ENCODE measurements at places on chromosomes 6 and 20.

- no peak for DNase-seq
These were observed 12.8 kb downstream of the ESF1 start for GRCh38 chr20:13771853-13772453.

DNA sequence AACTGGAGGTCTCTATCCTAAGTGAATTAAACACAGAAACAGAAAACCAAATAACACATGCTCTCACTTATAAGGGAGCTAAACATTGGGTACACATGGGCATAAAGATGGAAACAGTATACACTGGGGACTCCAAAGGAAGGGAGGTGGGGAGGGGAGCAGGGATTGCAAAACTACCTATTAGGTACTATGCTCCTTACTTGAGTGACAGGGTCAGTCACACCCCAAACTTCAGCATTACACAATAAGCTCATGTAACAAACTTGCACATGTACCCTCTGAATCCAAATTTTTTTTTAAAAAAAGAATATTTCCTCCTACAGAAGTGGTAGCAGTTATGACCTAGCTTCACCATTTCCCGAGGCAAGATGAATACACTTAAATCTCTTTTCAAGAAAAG, 49.5 kb upstream of the MYLIP start:
- no peak for DNase-seq

DNA sequence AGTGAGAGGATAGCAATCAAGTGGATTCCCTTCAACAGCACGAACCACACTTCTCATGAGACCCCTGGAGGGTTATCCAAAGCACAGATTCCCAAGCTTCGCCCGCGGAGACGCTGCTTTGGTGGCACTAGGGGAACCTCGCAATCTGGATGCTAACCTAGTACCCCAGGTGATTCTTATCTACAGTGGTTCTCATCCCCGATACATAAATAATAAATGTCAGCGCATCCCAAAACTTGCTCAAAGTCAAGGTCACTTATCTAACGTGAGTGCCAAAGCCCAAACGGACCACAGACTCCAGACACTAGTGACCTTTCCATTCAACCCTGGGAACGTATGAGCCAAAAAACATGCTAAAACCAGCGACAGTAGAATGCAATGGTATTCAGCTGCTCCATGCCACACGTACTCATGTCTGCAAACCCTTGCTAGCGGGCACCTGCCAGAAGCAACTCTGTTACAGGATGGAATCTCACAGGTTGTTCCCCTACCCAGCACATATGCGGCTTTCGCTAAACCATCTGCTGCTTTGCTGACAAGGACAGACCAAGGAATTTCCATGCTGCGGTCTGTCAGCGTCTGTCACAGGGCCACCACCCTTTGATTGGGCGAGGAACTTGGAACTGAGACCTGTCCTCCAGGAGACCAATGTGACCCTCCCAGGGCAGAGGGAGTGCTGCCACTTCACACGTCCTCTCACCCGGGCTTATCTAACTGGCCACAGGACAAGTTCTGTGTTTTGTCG, 16.8 kb downstream of the MYLK4 start:
- no peak for DNase-seq

- no peak for DNase-seq
These were observed 374.1 kb upstream of the SULF2 start for GRCh38 chr20:48159145-48160008.

DNA sequence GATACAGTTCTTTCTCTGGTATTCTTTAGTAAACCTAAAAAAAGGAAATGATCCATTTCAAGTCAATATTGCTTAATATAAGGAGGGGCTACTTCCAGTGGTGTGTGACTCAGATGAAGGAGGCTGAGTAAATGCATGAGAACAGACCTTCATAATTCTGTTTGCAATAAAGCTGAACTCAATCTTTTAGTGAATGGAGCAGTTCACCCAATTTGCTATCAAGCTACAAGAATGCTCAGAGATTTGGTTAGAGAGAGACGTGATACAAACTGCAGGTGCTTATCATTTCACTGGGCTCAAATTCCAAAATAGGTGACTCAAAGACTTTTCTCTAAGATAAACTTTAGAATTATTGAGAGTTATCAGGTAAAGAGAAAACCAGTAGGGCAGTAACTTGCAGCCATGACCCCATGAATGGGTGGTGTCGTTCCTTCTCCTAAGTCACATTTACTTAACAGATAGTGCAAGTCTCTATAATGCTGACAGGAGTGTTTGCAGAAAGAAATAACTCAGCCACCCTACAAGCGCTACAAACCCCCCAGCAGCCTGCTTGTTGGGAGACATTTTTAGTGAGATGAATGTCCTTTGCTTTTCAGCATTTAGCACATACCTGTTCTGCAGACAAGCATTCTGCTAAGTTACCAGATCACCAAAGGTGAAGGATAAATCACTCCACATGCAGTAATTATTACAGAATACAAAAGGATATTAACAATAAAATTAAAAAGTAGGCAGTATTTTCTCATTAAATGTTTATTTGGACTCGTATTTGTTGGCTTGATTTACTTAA, 16.4 kb upstream of the BLOC1S5 start:
- peak; percentile 46 for DNase-seq

DNA sequence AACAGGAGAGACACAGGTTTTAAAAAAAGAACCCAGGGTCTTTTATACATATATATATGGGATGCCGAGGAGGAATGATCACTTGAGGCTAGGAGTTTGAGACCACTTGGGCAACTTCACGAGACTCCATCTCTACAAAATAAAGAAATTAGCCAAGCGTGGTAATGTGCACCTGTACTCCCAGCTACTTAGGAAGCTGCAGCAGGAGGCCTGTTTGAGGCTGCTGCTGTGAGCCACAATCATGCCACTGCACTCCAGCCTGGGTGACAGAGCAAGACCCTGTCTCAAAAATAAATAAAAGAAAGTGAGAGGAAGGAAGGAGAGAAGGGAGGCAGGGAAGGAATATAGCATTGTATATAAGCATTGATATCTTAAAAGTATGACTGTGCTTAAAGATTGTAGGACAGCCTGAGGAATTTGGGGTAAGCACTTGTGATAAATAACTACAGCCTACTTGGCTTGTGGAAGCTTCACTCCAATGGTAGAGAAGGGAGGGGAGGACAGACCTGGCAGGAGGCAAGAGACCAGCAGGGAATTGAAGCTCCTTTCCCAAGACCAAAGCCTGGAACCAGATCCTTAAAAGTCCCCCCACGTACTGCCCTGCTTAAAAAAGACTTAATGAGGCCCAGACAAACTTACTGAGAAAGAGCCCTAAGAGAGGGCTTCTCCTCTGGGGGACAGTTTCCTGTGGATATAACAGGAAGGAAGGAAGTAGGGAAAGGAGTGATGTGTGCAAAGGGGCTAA, 2.5 kb upstream of the SNTA1 start:
- DNase-seq = no peak

- DNase-seq = no peak
These were observed 196.0 kb downstream of the MAFB start for GRCh38 chr20:40493071-40493470.

DNA sequence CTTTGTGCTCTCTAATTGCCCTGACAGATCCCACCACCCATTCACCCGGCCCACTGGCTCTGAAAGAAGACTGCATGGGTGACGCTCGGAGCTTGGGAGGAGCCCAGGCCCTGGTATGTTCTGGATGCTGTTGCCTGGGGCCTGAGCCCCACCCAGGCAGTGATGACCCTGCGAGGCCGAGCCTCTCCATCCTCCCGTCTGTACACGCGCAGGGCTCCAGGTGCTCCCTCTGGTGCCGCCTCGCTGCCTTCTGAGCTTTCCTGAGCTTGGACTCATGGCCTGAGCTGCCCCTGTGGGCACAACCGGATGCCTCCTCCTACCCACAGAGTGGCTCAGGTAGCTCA, 61.2 kb downstream of the STK35 start:
- no peak for DNase-seq

- DNase-seq = no peak
These were observed at the start of gene TTBK1 for GRCh38 chr6:43242908-43243663. TSS of gene TTBK1 (plus strand) at chr6:43243481. CDS start at chr6:43246661, 3,180 bp downstream.

DNA sequence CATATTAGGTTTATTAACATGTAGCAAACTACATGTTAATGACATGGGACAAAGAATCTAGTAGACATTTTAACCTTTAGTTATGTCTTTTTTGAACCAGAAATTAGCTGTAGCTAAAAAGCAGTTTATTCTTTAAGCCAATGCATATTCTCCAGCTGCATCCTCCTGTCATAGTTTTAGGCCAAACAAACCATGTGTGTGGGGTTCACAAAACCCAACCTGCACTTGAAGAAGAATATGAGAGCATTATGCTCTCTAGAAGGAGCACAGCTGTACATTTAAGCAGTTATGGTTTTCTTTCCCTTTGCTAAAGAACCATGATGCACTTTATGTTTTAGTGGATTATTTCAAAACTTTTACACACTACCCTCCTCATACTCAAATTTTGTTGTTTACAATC, 46.2 kb downstream of the AKIRIN2 start:
- DNase-seq = no peak

DNA sequence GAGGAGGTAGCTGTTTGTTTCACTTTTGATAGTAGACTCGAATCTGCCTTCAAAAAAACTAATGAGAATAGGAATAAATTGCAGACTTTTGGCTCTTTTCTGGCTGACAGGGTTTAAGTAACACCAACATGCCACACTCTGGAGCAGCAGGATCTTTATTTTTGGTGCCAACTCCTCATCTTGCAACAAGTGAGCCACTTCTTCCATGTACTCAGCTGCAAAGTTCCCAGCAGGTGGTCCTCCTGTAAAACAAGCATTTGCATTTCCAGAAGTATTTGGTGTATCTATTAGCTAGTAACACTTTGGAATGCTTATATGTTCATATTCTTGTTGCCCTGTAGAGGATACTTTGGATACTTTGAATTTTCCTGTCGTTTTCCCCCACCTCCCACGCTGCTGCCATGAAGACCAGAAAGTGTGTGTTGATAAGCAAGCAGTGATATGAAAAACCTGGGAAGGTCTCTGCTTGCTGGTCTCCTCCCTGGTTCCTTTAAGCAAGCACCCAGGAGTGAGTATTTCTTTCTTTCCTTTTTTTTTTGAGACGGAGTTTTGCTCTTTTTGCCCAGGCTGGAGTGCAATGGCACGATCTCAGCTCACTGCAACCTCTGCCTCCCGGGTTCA, 1.0 kb downstream of the ARMH2 start:
- DNase-seq = no peak

- no peak for DNase-seq
These were observed 10.9 kb upstream of the MYB start for GRCh38 chr6:135170238-135170637.

- no peak for DNase-seq
These were observed 139.9 kb downstream of the MOXD1 start for GRCh38 chr6:132261354-132261753.

DNA sequence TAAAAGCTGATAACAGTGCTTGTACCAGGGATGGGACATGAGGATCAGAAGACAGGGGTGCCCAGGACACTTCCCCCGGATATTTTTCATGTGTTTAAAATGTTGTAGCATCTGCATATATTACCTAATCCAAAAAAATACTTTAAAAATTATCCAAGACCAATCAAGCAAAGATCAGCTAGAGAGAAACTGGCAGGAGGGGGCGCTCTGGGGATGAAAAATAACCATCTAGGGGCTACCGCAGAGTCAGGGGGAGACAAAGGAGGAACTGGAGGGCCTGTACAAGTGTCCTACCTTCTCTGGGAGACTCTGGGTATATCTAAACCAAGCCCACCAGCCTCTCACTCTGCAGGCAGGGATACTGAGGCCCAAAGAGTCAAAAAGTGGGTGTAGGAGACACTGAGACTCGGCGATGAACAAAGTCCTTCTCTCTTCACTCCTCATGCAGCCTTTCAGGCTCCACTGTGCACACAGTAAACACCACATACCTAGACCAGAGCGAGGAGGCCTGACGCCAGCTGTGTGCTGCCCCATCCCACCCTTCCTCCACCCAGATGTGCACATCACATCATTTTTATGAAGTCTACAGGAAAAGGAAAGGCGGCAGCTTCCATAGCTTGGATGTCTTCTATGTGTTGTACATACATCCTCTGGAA, 9.8 kb downstream of the RIMS4 start:
- no peak for DNase-seq

- no peak for DNase-seq
These were observed 9.3 kb upstream of the DTD1 start for GRCh38 chr20:18578581-18578980.

DNA sequence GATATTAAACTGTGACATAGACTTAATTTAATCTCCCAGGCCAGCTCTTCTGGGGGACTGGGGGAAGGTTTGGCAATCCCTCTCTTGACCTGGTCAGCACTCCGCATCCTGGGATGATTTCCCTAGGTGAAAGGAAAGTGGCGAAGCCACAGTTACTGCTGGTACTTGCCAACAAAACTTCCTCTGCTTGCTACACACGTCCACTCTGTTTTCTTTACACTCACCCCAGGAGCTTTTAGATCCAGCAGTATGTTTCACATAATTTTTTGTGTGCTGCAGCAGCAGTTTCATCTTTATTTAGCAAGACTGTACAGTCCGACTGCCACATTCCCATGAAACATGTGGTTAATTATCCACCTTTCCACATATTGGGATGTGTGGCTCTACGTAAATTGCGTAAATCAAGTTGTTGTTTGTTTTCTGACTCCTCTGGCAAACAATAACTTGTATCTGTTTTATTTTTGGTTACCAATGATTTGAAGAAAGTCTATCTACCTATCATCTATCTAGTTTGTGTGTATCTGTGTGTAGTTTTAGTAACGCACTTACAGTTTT, 284.0 kb downstream of the PHF3 start:
- DNase-seq = no peak

- DNase-seq = no peak
These were observed 16.1 kb upstream of the THBD start for GRCh38 chr20:23065266-23066201.

DNA sequence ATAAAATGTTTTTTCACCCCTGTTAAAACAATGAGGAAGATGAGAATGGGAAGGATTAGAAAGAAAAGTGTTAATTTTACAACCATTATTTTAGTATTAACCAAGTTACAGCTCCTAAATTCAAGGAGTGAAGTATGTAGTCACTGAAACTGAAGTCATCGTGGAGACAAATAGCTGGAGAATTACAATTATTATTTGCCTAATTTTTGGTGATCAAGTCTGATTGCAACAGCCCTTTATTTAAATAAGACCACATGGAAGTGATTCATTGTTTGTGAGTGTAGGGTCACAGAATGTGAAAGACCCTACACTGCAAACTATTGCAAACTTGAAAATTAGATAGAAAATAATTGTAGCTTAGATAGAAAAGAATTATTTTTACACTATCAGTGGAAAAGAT, 292.4 kb downstream of the CENPW start:
- no peak for DNase-seq

GRCh38 chr6:54719131-54719530, 127.4 kb upstream of the FAM83B start:
- DNase-seq = no peak

GRCh38 chr6:19432966-19433498, 404.1 kb upstream of the ID4 start:
- DNase-seq = no peak

Measured in small intestine (tissue), 16 donors.